ENCODE measurements at places on chromosomes 16 and 17.

DNA sequence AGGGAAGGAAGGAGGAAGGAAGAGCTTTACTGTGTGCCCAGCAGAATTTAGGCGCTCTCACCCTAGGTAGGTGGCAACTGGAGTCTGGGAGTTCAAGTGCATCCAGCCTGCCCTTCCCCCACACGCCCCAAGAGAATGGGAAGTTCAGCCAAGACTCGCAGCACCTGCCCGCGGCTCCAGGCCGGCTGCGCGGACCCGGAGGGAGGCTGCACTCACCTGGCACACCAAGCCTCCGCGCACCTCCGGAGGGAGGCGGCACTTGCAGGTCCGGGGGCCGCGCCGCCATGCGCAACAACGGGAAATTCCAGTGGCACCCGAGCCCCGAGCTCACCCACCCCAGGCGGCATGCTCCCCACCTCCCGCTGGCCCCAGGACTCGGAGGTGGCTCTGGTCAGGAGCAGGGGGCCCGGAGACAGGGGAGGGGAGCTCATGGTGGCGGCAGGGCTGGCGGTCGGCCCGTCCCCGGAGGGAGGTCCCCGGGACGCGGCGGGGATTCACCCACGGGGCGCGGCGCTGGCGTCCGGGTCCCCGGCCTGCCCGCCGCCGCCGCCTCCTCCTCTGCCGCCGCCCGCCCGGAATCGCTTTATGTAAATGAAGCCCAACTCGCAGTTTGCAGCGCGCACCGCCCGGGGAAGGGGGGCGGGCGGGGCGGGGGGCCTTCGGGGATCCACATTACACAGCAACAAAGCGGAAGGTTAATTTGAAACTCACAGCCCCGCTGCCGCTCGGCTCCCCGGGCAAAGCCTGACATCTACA is at the start of gene ZFHX3:
TSS of gene ZFHX3 (minus strand) at position 593 of the 756 bp plus-strand sequence. CDS start 87,983 bp downstream, outside the sequence.
- peak within 1 kb of the TSS; percentile 63 for H3K4me3 ChIP-seq
- peaks cover 67% of the 10 kb centered on the region for H3K27me3 ChIP-seq

DNA sequence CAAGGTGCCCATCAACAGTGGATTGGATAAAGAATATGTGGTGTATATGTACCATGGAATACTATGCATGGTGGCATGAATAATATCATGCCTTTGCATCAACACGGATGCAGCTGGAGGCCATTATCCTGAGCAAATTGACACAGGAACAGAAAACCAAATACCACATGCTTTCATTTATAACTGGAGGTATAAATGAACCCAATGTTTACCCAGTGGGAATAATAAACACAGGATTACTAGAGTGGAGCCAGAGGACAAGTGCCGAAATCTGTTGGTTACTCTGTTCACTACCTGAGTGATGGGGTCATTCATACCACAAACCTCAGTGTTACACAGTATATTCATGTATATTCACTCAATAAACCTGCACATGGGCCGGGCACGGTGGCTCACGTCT is 125.2 kb downstream of the CDH11 start:
- no peak overlapping the region for H3K27ac ChIP-seq
- DNase-seq, result no peak
- H3K36me3 ChIP-seq, result no peaks in the 10 kb centered on the region
- H3K27me3 ChIP-seq, result no peaks in the 10 kb centered on the region
- no peak overlapping the region for H3K4me3 ChIP-seq

DNA sequence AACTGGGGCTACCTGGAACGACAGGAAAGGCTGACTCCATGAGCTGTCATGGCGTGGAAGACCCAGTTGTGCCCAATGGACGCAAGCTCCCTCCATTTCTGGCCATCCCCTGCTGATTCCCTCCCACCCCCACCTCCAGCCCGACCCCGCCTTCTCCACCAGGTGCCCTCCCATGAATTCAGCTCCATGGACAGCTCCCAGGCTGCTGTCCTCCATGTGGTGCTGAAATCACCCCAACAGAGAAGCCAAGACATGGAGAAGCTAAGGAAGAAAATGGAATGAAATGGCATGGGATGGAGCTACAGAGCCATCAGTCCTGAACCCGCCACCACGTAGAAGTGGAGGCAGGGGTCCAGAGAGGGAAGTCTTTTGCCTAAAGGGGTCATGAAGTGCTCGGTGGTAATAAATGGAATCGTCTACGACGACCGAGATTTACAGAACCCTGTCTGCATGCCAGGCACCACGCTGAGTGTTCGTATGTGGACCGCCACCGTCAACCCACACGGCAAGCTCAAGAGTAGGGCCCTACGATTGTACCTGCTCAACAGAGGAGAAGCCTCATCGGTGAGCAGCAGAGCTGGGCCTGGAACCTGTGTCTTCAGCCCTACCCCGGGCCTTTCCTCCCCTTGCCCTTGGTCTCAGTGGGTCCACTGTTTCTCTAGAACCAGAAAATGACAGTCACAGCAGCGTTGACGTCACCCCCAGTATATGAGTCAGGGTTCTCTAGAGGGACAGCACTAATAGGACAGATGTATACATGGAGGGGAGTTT is 9.3 kb upstream of the ZC3H18 start:
- H3K4me3 ChIP-seq, result no peak overlapping the region
- H3K27ac ChIP-seq, result no peak overlapping the region
- no peaks in the 10 kb centered on the region for H3K27me3 ChIP-seq

- H3K4me3 ChIP-seq, result no peak overlapping the region
- H3K27me3 ChIP-seq, result no peaks in the 10 kb centered on the region
- H3K27ac ChIP-seq, result no peak overlapping the region
- DNase-seq, result no peak
- H3K36me3 ChIP-seq, result no peaks in the 10 kb centered on the region
These were observed 4.4 kb upstream of the CSNK1D start for GRCh38 chr17:82277851-82278250.

- H3K4me3 ChIP-seq, result no peak overlapping the region
- no peak overlapping the region for H3K27ac ChIP-seq
- DNase-seq, result no peak
- H3K4me1 ChIP-seq, result peaks cover 3% of the 10 kb centered on the region
- no peaks in the 10 kb centered on the region for H3K36me3 ChIP-seq
These were observed 153.4 kb downstream of the AXIN2 start for GRCh38 chr17:65408050-65408449.

GRCh38 chr17:7460850-7461660 is 16.2 kb downstream of the CHRNB1 start:
- H3K4me1 ChIP-seq, result peaks cover 3% of the 10 kb centered on the region
- H3K36me3 ChIP-seq, result peaks cover 10% of the 10 kb centered on the region
- no peak overlapping the region for H3K27ac ChIP-seq
- no peak overlapping the region for H3K4me3 ChIP-seq
